ENCODE measurements at places on chromosomes 3 and 15. TPM values are rescaled to one million over a fixed set of nuclear protein-coding genes. Genes with fewer than 3 reads are reported as not detected.

Gene KCNMB3
- 1.0 TPM for total RNA-seq

Gene FOXL2NB
- not detected for total RNA-seq

Gene IL12A
- 0.32 TPM for total RNA-seq

Gene GOLGA6L10
- total RNA-seq = 1.2 TPM

Gene GCHFR
- total RNA-seq = 5.8 TPM

Gene ZCWPW2
- total RNA-seq = 0.99 TPM

Gene GOLGA8T
- not detected for total RNA-seq

DNA sequence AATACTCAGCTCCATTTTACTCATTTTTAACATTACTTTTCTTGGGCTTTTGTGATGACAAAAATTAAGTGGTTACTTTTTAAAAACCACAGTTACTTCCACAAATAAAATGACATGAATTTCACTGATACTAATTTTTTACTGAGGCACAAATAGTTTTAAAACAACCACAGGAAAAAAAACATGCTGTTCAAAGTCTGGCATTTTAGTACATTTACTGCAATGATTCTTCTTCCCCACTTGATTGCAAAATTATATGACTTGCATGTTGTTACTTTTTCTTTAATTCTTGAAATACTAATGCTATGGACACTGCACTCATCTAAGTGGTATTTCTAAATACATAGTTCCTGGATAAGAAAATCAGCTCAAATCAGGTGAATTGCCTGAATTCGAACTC, 24.8 kb upstream of the SLMAP start:
- no peak for ATAC-seq

DNA sequence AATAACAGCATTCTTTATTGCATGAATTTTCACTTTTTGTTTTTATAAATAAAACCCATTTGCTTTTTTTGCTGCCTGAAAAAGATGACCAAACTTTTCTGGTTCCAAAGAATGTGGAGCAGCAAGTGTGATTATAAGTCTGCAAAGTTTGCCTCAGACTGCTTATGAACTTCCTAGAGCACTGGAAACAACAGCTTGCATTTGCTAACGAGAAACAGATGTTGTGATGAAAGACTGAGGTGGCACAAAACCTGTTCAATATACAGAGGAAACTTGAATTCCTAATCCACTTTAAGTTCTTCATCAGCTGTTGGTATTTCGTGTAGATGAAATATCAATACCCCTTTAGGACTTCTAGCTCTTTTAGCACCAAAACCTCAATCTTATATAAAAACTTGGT, 9.3 kb downstream of the ZPLD1 start:
- no peak for ATAC-seq

DNA sequence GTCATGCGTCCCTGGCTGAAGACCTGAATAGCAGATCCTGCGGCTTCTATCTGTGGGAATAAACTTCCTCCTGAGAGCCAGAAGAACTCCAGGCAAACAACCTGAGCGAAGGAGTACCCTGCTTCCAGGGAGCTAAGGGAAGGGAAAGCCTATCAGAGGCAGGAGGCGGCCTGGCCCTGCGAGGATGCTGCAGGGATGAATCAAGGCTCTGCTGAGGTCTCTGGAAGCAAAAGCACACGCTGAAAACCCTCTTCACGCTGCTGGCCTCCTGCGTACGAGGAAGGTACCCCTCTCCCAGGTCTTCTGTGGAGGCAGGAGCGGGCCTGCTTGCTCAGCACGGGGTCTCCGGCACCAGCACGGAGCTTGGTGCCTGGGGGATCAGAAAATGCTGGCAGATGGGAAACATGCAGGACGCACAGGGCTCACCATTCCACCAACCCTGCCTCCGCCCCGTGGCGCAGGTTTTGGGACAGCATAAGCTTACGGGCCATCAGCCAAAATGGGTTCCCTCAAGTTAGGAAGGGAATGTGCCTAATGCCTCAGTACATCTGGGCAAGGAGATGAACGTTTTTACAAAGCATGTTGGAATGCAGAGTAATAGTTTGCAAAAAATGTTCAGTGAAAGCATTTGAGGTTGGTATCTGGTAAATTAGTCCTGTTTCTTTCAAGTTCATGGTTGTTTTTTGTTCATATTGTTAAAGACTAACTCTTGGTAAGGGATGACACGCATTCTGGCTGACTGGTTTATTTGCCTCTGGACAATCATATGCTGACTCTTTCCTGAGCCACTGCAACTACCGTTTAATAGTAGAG, 72.3 kb downstream of the CHSY1 start:
- ATAC-seq = no peak

GRCh38 chr15:22850055-22850454, 11.6 kb downstream of the NIPA2 start:
- no peak for ATAC-seq

- no peak for ATAC-seq
Observed at GRCh38 chr3:13323822-13324221, 96.3 kb downstream of the NUP210 start.

- ATAC-seq = no peak
Observed at GRCh38 chr3:18302517-18302916, 122.6 kb downstream of the SATB1 start.

- peak; percentile 67 for ATAC-seq
Observed at GRCh38 chr3:7657214-7658112, 796.5 kb downstream of the GRM7 start.
